ENCODE measurements at places on chromosomes 6 and 20.

- DNase-seq = no peak
Measured at GRCh38 chr6:121260651-121261102, 73.6 kb downstream of the TBC1D32 start.

- DNase-seq = no peak
Measured at GRCh38 chr6:51553246-51554015, 534.0 kb downstream of the PKHD1 start.

DNA sequence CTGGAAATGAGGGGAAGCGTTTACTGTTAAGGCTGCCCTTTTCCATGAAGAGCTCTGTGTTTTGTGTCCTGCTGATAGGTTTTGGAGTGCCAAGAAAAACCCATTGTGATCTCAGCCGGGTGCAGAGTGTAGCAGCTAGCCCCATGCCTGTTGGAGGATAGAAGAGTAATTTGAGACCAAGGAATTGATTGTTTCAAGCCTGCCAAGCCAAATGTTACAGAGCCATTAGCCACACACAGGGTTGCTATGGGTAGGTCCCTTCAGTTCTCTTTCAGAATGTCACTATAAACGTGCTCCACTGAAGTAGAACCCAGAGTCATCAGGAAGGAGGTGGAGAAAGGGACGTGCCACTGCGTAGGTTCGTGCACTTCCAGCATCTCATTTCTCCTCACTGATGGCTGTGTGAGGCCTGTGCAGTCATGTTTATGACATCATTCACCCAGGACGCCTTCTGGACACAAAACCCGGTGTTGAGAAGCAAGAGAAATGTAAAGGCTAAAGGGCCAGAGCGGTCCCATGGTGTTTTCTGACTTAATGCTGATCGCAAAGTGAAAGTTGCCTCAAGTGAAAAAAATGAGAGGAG is 6.6 kb downstream of the GMPR start:
- DNase-seq = peak; percentile 17

DNA sequence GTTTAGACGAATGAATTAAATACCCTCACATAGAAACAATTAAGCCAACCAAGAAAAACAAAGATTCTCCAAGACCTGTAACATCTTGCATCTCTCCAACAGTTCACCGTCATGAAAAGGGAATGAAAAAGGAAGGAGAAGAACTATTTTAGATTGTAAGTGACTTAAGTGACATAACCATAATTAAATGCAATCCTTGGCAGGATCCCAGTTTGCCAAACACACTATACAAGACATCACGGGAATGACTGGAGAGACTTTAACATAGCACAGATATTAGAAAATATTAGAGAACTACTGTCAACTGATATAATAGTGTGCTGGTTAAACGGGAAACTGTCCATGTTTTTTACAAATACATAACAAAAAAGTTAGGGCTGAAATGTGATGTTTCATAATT is 22.2 kb downstream of the EPB41L2 start:
- no peak for DNase-seq

DNA sequence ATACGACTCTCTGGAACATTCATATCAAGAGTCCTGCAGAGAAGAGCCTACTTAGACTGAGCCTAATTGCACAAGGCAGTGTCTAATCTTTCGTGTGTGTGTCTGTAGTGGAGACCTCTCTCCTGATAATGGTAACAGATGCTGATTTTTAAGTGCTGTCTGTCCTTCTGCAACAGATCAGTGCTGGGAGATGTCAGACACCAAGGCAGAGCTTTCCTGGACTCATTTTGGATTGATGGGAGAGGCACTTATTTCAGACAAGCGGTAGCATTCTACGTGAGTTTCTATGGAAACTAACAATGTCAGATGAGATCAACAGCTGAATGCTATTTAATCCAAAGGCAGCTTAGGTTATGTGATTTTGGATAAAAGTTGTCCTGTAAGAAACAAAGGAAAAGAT is 167.6 kb downstream of the PLCB4 start:
- no peak for DNase-seq

DNA sequence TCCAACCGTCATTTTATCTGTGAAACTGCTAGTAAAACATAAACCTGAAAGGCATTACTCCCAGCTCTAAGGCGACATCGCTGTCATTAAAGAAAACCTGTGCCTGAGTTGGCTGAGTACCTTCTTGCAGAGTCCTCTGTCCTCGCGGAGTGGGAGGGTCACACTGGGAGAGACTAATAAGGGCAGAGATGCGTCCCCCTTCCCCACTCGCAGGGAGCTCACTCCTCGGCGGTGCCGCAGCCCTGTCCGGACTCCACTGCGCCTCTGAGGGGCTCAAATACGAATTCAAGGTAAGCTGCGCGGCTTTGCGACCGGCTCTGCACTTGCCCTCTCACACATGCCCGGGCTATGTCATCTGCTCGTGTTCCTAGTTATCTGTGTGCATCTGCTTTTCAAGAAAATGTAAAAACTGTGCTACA is at the start of gene COL19A1:
Gene COL19A1, plus strand, starts transcription at position 206 of the 419 bp plus-strand sequence. CDS start 13,012 bp downstream, outside the sequence.
- no peak for DNase-seq

GRCh38 chr20:36252511-36252910 is 16.2 kb downstream of the AAR2 start:
- no peak for DNase-seq

- DNase-seq = no peak
Measured at GRCh38 chr6:154157706-154158105, 118.7 kb downstream of the OPRM1 start.

DNA sequence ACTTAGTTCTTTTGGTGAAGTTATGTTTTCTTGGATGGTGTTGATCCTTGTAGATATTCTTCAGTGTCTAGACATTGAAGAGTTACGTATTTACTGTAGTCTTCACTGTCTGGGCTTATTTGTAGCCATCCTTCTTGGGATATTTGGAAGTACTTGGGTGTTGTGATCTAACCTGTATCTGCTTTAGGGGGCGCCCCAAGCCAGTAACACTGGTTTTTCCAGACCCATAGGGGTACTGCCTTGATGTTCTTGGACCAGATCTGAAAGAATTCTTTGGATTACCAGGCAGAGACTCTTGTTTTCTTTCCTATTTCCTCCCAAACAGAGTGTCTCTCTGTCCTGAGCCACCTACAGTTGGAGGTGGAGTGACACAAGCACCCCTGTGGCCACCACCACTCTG is 309.1 kb upstream of the IMPG1 start:
- no peak for DNase-seq

DNA sequence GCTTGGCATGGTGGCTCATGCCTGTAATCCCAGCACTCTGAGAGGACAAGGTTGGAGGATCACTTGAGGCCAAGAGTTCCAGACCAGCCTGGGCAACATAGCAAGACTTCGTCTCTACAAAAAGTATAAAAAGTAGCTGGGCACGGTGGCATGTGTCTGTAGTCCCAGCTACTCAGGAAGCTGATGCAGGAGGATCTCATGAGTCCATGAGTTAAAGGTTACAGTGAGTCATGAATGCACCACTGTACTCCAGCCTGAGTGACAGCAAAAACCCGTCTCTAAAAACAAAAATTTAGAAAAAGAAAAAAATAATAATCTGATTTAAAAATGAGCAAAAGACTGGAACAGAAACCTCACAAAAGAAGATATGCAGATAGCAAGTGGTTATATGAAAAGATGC is 279.7 kb downstream of the RNGTT start:
- DNase-seq = no peak

DNA sequence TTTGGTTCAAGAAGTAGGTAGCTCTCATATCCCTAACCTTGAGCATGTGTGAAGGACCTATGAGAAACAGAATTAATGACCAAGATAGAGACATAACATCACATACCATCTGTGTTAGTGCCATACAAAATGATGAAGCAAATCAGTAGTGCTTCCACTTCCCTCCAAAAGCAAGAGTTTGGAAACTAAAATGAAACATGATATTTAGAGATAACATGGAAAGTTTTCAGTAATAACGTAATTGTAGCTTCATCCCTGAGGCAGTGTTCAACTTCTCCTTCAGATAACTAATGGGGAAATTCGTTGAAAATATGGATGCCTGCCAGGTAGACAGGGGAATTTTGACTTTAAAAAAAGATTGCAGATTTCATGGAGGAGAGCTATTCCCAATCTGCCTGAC is 248.4 kb upstream of the IRAK1BP1 start:
- no peak for DNase-seq

- DNase-seq = no peak
Measured at GRCh38 chr20:14521436-14521835, 184.0 kb upstream of the FLRT3 start.

DNA sequence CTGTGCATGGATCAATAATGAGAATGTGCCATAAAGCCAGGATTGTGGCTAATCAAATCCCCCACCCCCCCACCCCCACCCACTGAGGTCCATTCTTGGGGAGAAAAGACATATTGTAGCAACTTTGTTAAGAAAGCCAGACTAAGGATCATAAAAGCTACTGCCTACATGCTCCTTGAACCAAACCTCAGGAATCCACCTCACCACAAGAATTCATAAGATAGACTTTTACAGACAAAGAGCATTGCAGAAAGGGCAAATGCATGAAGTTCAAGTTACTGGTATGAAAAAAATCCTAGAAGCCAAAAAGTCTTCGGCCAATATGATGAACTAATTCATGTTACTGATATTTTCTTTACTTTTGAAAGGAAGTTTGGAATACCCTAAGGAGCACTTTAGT is 187.9 kb upstream of the ARID1B start:
- no peak for DNase-seq

DNA sequence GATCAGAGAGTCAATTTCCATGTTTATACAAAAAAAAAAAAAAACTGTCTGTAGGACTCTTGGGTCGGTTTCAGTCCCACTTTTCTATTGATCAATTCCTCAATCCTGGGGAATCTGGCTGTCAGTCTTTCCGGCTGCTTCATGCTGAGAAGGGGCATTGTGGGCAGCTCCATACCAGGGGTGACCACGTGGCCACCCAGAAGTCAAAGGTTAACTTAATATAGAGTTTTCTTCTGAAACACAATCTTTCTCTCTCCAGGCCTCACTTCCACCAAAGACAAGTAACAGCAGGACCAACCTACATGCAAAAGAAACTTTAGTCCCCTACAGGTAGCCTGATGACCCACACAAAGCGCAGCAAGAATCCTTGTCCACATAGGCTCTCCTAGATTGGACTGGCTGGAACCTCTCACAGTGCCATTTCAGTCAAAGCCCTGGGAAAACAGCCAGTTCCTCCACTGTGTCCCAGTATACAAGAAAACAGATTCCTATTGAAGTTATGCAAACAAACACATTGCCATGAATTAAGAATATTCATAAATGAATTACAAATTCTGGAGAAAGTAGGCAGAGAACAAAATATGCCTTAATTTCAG is 18.5 kb upstream of the SERPINB9 start:
- no peak for DNase-seq
